SW480 (cell line): ENCODE measurements at places on chromosomes 6 and 20.

DNA sequence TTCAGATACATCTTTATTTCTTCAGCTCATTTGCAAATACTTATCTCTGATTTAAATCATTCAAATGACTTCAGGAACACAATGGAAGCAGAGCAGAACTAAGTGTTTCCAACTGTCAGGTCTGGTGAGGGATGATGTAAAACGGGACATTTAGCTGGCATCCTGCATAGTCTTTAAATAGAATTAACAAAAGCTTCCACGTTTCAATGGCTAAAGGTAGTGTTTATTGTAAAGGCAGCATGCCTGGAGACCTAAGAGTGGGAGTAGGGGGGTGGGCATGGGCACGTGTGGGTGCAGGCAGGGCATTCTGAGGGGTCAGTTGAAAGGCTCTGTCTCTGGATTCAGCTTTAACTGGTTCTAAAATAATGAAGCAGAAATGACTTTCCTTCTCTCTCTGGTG lies 174.9 kb downstream of the PLCB1 start:
- no peak for DNase-seq

GRCh38 chr6:76843054-76843822 lies 620.1 kb downstream of the HTR1B start:
- DNase-seq = no peak

- no peak for DNase-seq
These were observed 17.3 kb downstream of the NAA20 start for GRCh38 chr20:20034486-20034885.

GRCh38 chr6:43870660-43871061 lies 100.7 kb downstream of the VEGFA start:
- DNase-seq = no peak

- no peak for DNase-seq
These were observed 17.8 kb downstream of the EEF1E1 start for GRCh38 chr6:8084586-8084985.

- no peak for DNase-seq
These were observed 56.3 kb downstream of the ZHX3 start for GRCh38 chr20:41261260-41261659.
